ENCODE measurements at places on chromosomes 2 and 18.

GRCh38 chr2:57802243-57802642 is 244.4 kb upstream of the VRK2 start:
- DNase-seq: no peak

- no peak for DNase-seq
These were observed 42.9 kb downstream of the CDCA7 start for GRCh38 chr2:173397539-173397938.

- no peak for DNase-seq
These were observed 321.4 kb upstream of the SLC8A1 start for GRCh38 chr2:40773291-40773690.

GRCh38 chr2:127080226-127080937 is 26.6 kb downstream of the BIN1 start:
- DNase-seq: no peak

DNA sequence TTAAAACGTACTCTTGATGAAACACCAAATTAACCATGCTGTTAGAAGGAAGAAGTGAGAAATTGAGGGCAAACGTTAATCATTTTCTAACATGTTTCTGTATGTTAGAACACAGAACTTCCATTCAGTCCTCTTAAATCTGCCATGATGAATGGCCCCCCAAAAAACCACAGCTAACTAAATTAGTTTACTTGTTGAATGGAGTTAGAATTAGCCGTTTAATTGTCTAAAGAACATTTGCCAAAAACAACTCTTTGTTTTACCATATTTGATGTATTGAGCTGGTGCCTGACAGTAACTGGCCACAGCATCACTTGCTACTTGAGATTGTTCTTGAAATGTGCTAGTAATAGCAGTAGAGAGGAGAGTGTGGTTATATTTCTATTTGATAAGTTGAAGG is 12.7 kb downstream of the CCNYL1 start:
- DNase-seq: no peak

DNA sequence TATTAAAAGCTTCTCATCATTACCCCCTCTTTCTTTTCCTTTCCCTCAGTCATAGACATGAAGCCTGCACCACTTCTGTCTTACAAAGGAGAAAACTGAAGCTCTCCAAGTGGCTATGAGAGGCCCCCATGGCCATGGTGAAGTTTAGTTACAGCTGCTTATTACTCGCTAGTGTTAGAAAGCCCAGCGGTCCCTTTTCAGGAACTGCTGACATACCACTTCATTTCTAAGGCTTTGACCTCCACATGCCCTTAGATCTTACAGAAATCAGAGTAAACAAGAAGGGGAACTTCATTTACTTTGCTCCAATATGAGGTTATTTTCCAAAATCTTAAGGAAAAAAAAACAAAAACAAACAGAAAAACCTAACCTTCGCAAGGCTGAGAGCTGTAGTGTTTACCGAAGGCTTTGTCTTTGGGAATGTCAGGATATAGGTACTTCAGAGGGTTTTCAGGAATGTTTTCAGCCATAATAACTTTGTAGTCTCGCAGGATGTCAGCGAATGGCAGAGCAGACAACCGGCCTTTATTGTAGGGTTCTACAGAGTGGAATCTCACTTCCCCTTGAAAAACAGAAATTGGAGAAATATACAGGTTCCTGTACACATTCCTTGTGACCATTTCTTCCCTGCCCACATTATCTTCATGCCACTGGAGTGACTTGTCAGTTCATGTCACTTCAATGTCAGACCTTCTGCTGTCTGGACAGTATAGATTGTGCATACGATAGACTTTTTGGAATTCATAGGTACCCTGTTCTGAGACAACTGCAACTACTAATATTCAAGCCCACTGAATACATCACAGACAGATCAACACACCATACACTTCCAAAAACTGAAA is 18.8 kb upstream of the STAT1 start:
- no peak for DNase-seq

GRCh38 chr2:219434718-219435525 is at the start of gene SPEG:
SPEG (plus strand) TSS chr2:219434843; CDS start chr2:219434978, 135 bp downstream.
- no peak for DNase-seq

GRCh38 chr2:65031341-65032018 is 24.7 kb upstream of the CEP68 start:
- no peak for DNase-seq

GRCh38 chr2:229636571-229636970 is 77.8 kb downstream of the DNER start:
- DNase-seq: no peak

DNA sequence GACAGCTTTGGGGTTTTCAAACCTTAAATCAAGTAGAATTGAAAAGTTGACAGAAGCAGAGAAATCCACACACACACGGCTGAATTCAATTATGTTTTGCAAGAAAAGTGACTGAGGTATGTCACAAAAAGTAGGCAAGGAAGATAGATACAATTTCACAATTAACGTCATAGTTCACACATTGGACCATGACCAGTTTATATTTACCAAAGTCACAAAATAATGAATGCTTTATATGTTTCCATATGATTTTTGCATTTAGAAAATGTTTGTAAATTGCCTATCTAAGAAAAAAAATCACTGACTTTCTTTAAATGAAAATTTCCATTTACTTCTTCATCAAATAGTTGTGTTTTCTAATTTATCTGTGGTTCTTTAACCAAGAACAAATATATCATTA is 29.4 kb upstream of the ZNF516 start:
- DNase-seq: no peak

GRCh38 chr2:62408241-62408677 is 97.7 kb downstream of the TMEM17 start:
- no peak for DNase-seq

- DNase-seq: peak; percentile 86
These were observed 37.5 kb upstream of the SEMA4C start for GRCh38 chr2:96907115-96908041.

All from SK-N-DZ (cell line).